Naive thymus-derived CD4-positive, alpha-beta T cell (primary cell): ENCODE measurements at places on chromosomes 16 and 17. TPM values are rescaled to one million over a fixed set of nuclear protein-coding genes. Genes with fewer than 3 reads are reported as not detected.

GRCh38 chr16:35102780-35103403 is 1643.5 kb downstream of the TP53TG3F start:
- H3K4me1 ChIP-seq = no peaks in the 10 kb centered on the region
- no peak overlapping the region for H3K27ac ChIP-seq
- DNase-seq = no peak

DNA sequence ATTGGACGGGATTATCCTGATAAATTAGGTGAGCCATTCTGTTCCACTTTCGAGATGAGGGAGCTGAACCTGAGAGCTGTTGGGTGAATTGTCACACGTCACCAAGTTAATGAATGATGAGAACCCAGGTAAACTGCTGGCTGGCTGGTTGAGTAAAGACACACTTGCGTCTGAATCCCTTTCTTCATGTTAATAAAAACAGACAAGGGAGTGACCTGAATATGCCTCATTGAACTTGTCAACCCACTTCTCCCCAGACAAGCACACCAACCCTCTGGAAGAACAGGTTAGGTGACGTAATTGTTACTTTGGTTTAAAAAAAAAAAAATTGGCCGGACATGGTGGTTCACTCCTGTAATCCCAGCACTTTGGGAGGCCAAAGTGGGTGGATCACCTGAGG is 400.9 kb upstream of the CDH5 start:
- H3K27ac ChIP-seq = no peak overlapping the region
- H3K4me1 ChIP-seq = no peaks in the 10 kb centered on the region
- H3K4me3 ChIP-seq = no peak overlapping the region
- no peaks in the 10 kb centered on the region for H3K36me3 ChIP-seq
- no peaks in the 10 kb centered on the region for H3K27me3 ChIP-seq

DNA sequence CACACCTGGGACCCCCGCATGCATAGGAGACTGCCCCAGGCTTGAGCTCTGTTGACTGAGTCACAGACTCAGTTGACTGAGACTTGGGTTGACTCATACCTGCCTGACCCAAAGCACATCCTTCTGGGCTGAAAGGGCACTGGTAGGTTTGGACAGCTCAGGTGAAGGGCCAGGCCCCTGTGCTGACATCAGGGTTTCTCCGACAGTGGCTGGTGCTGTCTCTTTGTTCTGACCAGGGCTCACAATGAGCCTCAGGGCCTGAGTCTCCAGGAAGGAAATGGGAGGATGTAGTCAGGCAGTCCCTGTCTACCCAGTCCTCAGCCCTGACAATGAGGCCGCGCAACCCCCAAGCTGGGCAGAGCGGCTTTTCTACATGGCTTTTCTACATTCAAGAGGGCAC is 6.5 kb downstream of the SPNS2 start:
- no peaks in the 10 kb centered on the region for H3K36me3 ChIP-seq
- H3K4me1 ChIP-seq = peaks cover 18% of the 10 kb centered on the region
- no peak overlapping the region for H3K27ac ChIP-seq
- no peak overlapping the region for H3K4me3 ChIP-seq
- no peak for DNase-seq
- H3K27me3 ChIP-seq = no peaks in the 10 kb centered on the region

DNA sequence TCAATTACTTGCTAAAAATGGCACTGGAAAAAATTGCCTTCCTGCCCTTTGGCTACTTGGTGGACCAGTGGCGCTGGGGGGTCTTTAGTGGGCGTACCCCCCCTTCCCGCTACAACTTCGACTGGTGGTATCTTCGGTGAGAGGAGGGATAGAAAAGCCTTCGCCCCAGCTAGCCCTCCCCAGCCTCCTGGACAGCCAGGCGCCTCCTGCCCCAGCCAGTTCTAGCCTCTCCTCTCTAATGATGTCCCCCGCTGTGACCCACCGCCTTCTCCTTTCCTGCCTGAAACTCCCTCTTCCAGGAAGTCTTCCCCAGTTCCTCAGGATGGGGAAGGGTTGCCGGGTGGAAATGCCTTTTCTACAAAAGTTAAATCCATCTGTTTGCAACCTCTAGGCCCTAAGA is 6.2 kb downstream of the ACE start:
- H3K27me3 ChIP-seq = no peaks in the 10 kb centered on the region
- H3K4me1 ChIP-seq = no peaks in the 10 kb centered on the region
- H3K36me3 ChIP-seq = no peaks in the 10 kb centered on the region
- H3K4me3 ChIP-seq = no peak overlapping the region

DNA sequence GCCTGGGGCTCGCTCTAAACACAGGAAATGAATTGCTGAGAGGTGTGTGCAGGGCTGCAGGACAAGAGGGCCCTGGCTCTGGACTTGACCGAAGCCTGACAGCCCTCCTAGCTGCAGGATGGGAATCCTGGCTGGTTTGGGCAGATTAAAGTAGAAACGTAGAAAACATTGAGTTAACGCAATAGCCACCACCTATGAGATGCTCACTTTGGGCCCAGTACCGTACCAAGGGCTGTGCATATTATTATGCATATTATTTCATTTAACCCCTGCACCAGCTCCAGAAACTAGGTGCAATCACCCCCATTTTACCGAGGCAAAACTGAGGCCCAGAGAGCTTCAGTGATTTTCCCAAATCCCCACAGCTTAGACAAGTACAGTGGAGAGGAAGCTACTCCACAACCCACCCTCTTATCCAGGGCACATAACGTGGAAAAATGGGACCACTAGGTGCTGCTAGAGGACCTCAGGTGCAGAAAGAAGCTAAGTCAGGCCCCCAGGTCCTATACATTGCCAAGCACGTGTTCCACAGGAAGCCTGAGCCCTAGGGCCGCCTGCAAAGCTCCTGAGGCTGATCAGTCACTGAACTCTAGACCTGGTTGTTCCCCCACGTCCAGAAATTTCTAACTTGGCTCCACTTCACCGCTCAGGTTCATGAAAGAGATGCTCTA is 79.2 kb downstream of the MYH11 start:
- H3K4me1 ChIP-seq = no peaks in the 10 kb centered on the region
- no peak overlapping the region for H3K27ac ChIP-seq
- H3K36me3 ChIP-seq = no peaks in the 10 kb centered on the region
- H3K4me3 ChIP-seq = no peak overlapping the region

GRCh38 chr16:1378087-1378803 is 26.5 kb downstream of the GNPTG start:
- no peaks in the 10 kb centered on the region for H3K4me1 ChIP-seq
- no peak for DNase-seq
- peak overlapping the region; percentile 52 for H3K27ac ChIP-seq
- H3K27me3 ChIP-seq = no peaks in the 10 kb centered on the region

- no peaks in the 10 kb centered on the region for H3K36me3 ChIP-seq
- H3K4me3 ChIP-seq = no peak overlapping the region
- H3K4me1 ChIP-seq = no peaks in the 10 kb centered on the region
- no peaks in the 10 kb centered on the region for H3K27me3 ChIP-seq
- H3K27ac ChIP-seq = no peak overlapping the region
Measured at GRCh38 chr17:69637446-69638156, 223.1 kb downstream of the MAP2K6 start.

- peaks cover 33% of the 10 kb centered on the region for H3K36me3 ChIP-seq
- no peak for DNase-seq
- no peak overlapping the region for H3K4me3 ChIP-seq
- no peaks in the 10 kb centered on the region for H3K27me3 ChIP-seq
- H3K4me1 ChIP-seq = peaks cover 19% of the 10 kb centered on the region
Measured at GRCh38 chr16:30666681-30667080, 8.4 kb downstream of the FBRS start.

DNA sequence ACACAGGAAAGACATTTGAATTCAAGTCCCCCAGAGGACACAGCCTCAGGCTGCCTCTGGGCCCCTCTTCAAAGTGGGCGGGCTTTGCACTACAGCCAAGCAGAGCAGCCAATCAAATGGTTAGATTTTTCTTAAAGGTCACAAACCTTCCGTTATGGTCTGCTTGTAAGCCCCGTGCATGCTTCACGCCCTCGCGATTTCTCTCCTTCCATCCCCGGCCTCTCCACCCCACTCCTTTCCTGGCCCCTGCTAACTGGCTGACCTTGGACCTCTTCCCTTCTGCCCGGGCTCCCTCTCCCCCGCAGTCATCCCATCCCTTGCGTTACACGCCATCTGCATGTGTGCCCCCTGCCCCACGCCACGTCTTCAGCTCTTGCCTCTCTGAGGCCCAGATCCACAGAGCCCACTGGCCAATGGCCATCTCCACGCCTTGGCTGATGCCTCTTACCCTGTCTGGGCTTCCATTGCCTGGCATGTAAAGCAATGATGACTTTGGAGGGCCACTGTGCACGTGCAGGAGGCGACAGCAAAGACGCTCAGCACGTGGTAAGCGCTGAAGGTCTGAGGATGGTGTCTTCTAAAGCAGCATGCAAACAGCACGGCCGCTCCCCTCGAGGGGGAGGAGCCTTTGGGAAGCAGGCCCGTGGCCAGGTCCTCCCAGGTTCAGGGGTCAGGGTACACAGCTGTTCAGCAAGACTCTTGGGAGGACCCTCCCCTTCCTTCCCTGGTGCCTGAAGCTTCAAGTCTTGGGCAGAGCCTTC is 86.8 kb downstream of the ZDHHC7 start:
- DNase-seq = no peak
- H3K36me3 ChIP-seq = no peaks in the 10 kb centered on the region
- H3K27ac ChIP-seq = no peak overlapping the region
- H3K27me3 ChIP-seq = no peaks in the 10 kb centered on the region

DNA sequence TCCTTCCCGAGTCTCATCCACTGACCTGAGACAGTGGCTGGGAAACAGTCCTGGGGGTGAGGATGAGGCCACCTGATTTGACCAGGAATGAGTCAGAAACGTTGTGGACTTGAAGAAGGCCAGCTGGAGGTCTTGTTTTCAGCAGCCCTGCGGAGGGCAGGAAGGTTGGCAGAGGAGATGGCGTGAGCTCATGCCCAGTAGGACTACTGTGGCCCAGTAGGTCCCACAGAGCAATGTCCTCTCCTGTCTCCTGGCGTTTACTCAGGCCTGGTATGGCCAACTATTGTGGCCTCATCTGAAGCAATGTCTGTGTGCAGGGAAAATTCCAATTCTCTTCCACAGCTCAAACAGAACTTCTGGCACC is 84.1 kb upstream of the DNAJA2 start:
- no peaks in the 10 kb centered on the region for H3K36me3 ChIP-seq
- DNase-seq = no peak
- no peak overlapping the region for H3K27ac ChIP-seq

DNA sequence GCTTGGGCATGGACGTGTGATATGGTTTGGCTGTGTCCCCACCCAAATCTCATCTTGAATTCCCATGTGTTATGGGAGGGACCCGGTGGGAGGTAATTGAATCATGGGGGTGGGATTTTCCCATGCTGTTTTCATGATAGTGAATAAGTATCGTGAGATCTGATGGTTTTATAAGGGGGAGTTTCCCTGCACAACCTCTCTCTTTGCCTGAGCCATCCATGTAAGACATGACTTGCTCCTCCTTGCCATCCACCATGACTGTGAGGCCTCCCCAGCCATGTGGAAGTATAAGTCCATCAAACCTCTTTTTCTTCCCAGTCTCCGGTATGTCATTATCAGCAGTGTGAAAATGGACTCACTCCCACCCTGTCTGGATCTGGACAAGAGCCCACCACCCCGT is 393.4 kb downstream of the SEC14L1 start:
- H3K36me3 ChIP-seq = no peaks in the 10 kb centered on the region
- no peak for DNase-seq
- H3K4me3 ChIP-seq = no peak overlapping the region
- no peak overlapping the region for H3K27ac ChIP-seq

- no peaks in the 10 kb centered on the region for H3K4me1 ChIP-seq
- H3K27me3 ChIP-seq = no peaks in the 10 kb centered on the region
- no peak for DNase-seq
- H3K27ac ChIP-seq = no peak overlapping the region
- H3K4me3 ChIP-seq = no peak overlapping the region
Measured at GRCh38 chr16:23207485-23207884, 24.9 kb downstream of the SCNN1G start.

- no peak overlapping the region for H3K27ac ChIP-seq
- H3K4me1 ChIP-seq = no peaks in the 10 kb centered on the region
- no peaks in the 10 kb centered on the region for H3K36me3 ChIP-seq
- H3K4me3 ChIP-seq = no peak overlapping the region
- no peaks in the 10 kb centered on the region for H3K27me3 ChIP-seq
- DNase-seq = no peak
Measured at GRCh38 chr17:29629839-29630238, 7.1 kb upstream of the CORO6 start.

- no peak overlapping the region for H3K27ac ChIP-seq
- H3K4me3 ChIP-seq = no peak overlapping the region
- no peaks in the 10 kb centered on the region for H3K27me3 ChIP-seq
- no peaks in the 10 kb centered on the region for H3K4me1 ChIP-seq
Measured at GRCh38 chr16:924806-925205, 46.0 kb downstream of the LMF1 start.

The MT1F gene
- 20.6 and 29.7 TPM in 2 replicates for total RNA-seq

The SPN gene
- total RNA-seq = 79.5 TPM

The MT1M gene
- not detected for total RNA-seq

The KLHL11 gene
- total RNA-seq = 25.9 TPM

The MT1H gene
- not detected for total RNA-seq
